ENCODE measurements at places on chromosomes 13 and 19.

- DNase-seq, result peak; percentile 70
Measured at GRCh38 chr19:33193865-33194362, at the start of gene LRP3. Gene LRP3, plus strand, starts transcription at chr19:33194330. Its CDS starts 456 bp downstream, at chr19:33194786.

DNA sequence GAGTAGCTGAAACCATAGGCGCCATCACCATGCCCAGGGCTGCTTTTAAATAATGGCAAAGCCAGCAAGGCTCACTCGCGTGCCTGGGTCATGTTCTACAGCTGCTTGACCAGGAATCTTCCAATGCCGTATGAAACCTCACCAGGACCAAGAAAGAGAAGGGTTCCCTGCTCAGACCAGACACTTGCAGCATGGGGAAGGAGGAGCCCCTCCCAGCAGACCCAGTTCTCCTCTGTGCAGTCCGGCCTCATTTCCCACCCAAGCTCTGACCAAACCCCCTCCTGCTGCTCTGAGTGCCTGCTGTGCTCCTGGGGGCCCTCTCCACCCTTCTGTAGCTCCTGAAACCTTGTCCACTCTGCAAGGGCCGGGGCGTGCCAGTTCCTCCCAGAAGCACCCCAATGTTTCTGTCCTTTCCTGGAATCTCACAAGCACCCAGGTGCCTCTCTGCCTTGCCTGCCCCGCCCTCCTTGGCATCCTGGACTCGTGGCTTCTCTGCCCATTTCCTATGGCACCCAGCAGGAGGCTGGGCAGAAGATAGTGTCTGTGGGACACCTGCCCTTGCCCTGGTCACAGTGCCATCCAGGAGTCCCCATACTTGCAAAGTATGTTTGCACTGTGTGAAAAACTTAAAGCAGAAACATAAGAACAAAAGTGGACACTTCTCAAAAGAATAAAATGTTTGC is 6.8 kb upstream of the SLC7A9 start:
- no peak for DNase-seq

DNA sequence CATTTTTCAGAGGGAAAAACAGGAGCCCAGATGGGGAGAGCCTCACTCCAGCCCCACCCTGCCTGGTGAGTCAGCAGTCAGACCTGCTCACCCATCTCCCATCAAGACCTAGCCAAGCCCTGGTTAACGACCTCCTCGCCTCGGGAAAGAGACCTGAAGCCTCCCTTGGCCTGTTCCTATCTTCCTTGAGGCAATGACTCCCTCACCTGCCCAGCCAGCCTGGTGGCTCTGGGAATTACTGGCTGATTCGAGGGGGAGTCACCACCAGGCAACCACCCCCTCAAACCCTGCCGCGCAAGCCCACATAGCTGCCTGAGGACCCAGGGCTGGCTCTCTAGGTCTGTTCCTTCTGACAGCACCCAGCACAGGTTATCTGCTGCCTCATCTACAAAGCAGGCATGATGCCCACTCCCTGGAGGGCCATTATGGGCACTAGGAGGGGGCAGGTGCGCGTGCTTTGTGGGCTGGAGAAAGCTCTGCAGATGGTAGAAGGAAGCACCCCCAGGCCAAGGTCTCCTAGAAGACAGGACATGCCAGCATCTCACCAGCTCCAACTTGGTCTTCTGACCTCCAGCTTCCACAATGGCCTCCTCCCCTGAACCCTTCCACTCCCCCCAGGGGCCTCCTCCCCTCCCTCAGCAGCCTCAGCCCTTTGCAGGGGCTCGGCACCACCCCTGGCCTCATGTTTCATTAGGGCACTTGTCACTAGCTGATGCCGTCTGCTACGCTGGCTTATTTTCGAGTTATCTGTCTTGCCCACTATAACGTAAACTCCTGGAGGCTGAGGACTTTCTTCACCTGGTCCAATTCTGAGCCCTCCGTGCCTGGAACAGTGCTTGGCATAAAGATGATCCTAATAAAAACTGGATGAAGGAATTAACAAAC is 10.4 kb downstream of the DEDD2 start:
- DNase-seq, result no peak

GRCh38 chr13:106680796-106681472 is 113.0 kb upstream of the ARGLU1 start:
- peak; percentile 57 for DNase-seq

DNA sequence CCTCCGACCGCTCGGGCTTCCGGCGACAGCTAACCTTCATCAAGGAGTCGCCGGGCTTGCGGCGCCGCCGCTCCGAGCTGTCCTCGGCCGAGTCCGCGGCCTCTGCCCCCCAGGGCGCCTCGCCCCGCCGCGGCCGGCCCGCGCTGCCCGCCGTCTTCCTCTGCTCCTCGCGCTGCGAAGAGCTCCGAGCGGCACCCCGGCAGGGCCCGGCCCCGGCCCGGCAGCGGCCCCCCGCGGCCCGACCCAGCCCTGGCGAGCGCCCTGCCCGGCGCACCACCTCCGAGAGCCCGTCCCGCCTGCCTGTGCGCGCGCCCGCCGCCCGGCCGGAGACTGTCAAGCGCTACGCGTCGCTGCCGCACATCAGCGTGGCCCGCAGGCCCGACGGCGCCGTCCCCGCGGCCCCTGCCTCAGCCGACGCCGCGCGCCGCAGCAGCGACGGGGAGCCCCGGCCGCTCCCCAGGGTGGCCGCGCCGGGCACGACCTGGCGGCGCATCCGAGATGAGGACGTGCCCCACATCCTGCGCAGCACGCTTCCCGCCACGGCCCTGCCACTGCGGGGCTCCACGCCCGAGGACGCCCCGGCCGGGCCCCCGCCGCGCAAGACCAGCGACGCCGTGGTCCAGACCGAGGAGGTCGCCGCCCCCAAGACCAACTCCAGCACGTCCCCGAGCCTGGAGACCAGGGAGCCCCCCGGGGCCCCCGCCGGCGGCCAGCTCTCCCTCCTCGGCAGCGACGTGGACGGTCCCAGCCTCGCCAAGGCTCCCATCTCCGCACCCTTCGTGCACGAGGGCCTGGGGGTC is 9.6 kb downstream of the C19orf25 start:
- DNase-seq, result no peak

GRCh38 chr13:20332361-20333096 is 100.4 kb upstream of the GJB6 start:
- no peak for DNase-seq

GRCh38 chr13:90420683-90421082 is 926.8 kb upstream of the MIR17HG start:
- DNase-seq, result no peak

DNA sequence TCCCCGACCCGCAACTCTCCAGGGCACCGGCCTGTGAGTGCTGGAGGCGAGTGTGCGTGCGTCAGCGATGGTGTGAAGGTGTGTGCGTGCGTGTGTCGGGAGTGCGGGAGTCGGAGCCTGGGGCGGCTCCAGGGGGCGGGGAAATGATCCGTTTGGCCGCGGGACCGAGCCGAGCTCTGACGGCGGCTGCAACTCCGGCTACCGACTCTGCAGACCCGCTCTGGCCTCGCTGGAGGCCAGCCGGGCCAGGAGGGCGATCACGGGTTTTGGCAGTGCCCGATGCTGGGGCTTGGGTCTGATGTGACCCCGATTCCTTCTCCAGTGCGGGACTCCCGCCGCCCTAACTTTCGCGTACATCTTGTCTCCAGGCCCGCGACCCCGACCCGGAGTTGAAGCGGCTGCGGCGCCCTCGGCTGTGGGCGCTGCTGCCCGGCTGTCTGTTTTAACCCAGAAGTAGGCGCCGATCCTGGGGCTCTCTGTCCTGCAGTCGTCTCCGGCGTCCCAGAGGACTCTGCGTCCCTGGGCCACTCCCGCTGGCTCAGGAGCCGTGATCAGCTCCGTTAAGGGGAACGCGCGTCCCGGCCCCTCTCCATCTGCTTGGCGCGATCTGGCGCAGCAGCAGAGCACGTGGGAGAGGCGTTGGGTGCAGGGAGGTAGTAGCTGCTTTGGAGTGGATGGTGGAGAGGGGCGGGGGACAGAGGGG is 1.2 kb downstream of the CHST8 start:
- DNase-seq, result peak; percentile 74

DNA sequence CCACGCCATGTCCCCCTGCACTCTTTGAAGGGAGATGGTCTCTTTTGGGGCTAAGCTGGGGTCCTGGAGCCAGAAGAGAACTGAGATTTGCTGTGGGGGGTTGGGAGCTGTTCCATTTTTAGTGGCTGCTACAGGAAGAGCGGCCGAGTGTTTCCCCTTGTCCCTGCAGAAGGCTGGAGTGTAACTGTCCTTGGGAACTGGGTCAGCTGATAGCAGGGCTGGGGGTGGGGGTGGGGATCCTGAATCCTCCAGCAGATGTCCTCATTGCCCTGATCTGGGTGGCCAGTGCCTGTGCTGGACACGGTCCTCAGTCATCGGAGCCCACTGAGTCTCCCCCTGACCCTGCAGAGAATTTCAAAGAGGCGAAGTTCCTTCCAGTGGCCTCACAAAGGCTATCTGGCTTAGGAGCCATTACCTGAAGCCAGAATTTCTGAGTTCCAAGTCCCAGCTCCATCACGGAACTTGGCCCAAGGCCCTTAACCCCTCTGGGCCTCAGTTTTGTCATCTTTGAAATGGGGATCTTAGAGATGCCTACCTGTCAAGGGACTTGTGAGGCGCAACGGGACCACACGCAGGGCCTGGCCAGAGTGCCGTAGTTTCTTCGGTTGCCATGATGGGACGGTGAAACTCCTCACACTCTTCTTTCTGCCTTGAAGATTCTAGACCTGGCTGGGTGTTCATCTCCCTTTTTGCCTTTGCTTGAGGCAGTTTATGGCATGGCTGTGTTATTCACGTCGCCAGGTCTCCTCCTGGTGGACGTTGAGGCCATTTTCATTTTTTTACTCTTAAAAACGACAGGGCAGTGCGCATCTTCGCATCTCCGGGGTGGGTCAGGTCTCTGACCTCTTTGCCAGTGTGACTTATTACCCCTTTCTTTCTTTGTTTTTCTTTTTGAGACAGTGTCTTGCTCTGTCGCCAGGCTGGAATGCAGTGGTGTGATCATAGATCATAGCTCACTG is 51.9 kb downstream of the DNM2 start:
- DNase-seq, result peak; percentile 86

- DNase-seq, result no peak
Measured at GRCh38 chr19:28887920-28888618, 324.9 kb downstream of the UQCRFS1 start.

DNA sequence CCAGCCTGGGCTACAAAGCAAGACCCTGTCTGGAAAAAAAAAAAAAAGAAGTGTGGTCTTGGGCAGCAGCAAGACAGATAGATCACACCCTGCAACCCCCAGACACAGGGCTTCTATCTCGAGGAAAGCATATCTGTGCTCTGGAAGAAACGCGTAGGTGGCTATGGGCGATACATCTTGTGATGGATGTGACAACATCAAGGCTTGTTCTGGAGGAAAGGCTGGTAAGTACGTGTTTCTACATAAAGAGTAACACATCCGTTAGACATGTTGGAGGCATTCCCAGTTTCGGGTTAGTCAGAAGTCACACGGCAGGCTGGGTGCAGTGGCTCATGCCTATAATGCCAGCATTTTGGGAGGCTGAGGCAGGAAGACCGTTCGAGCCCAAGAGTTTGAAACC is 6.6 kb upstream of the DHDH start:
- DNase-seq, result no peak

DNA sequence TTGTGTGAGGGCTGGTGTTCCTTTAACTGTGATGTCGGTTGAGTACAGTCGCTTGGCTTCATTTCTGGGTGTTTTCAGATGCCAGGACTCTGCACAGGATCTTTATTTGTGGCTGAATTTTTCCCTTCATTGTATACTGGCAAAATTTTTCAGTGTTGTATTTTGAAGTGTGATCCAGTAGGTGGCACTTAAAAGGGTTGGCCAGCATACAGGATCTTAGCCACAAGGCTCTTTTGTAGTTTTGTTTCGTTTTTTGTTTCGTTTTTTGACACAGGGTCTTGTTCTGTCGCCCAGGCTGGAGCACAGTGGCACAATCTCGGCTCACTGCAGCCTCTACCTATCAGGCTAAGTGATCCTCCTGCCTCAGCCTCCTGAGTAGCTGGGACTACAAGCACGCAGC is 8.7 kb downstream of the FCAR start:
- DNase-seq, result no peak

GRCh38 chr13:51958217-51958547 is 53.1 kb downstream of the ATP7B start:
- DNase-seq, result no peak

- DNase-seq, result no peak
Measured at GRCh38 chr19:5694956-5695648, 5.0 kb downstream of the RPL36 start.

DNA sequence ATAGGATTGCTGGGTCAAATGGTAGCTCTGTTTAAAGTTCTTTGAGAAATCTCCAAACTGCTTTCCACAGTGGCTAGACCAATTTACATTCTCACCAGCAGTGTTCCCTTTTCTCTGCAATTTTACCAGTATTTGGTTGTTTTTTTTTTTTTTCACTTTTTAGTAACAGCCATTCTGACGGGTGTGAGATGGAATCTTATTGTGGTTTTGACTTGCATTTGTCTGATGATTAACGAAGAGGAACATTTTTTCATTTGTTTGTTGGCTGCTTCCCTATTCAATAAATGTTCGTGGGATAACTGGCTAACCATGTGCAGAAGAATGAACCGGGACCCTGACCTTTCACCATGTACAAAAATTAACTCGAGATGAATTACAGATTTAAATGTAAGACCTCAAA is 31.2 kb downstream of the CYP4F2 start:
- DNase-seq, result no peak

- no peak for DNase-seq
Measured at GRCh38 chr13:109627649-109628048, 158.7 kb downstream of the IRS2 start.

DNA sequence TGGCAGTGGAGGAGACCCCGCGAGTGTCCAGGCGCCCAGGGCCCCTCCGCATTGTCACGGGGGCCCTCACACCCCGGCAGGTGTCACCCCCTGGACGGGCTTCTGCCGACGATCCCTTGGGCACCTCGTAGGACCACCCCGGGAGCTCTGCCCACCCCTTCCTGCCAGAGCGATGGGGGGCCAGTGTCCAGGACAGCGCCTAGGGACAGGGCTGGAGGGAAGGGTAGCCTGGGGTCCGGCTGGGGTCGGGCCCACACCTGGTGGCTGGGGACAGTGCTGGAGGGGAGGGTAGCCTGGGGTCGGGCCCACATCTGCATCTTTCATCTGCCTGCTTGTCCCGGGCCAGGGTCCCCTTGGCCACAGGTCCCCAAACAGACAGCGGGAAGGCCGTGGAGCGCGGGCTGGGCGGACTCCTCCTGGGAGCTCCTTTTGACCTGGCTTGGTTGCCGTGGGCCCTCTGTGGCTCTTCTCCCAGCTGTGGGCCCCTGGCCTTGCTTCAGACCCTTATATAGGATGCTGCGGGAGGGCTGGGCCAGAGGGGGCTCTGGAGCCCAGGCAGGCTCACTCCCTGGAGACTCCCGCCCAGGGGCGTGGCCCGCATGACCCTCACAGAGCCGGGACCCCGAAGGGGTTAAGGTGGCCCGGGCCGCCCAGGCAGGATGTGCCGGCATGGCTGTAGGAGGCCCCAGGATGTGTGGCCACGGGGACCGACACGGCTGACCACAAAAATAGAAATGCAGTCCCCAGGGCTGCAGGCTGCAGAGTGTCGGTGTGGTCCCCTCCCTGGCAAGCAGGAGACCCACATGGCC is 74.1 kb upstream of the MCF2L start:
- DNase-seq, result peak; percentile 66

- DNase-seq, result no peak
Measured at GRCh38 chr13:76879203-76879882, 6.9 kb downstream of the KCTD12 start.

DNA sequence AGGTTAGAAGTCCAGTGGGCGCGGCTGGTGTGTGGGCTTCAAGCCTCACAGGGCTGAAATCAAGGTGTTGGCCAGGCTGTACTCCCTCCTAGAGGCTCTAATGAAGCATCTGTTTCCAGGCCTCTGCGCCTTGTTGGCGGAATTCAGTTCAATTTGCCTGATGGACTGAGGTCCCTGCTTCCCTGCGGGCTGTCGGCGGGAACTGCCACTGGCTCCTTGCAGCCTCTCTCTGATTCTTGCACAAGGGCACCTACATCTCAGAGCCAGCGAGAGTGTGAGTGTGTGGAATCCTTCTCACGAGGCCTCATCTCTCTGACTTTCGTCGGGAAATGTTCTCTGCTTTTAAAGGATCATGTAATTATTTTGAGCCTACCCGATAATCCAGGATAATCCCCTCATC is 128.6 kb downstream of the DLEU7 start:
- no peak for DNase-seq
